Hepatic stellate cell (primary cell): ENCODE measurements at places on chromosomes 2 and 18.

- no peak for DNase-seq
Measured at GRCh38 chr2:11659115-11659475, 10.9 kb downstream of the NTSR2 start.

DNA sequence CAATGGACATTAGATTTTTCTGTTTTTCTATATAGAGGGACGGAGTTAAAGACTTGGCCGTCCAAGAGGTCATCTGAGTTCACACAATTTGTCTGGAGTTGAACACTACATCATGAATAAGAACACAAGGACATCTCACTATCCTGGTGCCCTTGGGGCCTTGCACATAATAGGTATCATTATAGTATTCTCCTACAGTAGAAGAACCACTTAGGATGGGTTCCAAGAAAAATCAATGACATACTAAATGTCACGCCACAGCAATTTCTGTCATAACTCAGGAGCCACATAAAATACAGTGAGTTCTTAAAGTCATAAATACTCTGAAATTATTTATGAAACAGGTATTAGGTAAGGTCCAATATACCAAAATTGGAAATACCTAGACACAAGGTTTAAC is 154.4 kb downstream of the NCKAP5 start:
- no peak for DNase-seq

DNA sequence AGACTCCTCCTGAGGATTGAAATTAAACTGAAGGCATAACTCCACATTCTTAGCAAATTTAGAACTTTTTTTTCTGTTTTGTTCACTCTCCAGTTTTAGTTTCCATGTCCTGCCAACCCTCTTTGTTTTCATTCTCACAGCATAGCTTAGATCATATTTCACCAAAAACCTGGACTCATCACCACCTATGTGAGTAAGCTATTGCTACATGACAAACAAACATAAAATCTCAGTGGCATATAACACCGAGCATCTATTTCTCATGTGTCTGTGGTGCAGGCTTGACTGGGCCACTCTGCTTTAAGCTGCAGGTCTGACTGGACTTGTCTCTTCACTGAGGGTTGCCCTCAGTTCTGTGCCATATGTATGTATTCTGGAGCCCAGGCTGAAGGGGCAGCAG is 385.2 kb downstream of the ARHGAP15 start:
- no peak for DNase-seq

DNA sequence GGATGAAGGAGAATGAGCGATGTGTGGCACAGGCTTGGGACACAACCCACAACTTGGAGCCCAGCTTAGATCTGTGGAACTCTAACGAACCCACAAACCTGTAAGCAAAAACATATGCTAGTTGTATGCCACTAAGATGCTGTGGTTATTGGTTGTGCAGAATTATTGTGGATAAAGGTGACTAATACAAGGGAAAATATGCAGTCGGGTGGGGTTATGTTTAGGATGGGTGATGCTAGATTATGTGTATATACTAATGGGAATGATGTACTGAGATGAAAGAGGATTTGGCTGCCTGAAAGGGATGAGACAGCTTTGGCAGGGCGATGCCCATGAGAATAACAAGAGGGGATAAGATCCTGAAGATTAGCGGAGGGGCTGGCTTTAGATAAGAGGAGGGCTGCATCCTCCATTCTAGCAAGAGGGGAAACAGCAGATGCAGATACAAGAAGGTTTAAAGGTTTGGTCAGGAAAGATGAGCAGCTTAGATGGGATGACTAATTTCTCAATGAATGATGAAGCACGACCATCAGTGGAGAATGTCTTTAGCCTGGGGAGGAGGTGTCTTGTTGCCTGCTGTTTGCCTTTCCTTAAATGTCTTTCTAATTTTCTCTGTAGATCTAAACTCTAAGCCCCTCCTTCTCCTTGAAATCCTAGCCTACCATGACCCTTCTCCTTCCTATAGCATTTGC is 49.6 kb downstream of the GALNT14 start:
- DNase-seq = no peak

DNA sequence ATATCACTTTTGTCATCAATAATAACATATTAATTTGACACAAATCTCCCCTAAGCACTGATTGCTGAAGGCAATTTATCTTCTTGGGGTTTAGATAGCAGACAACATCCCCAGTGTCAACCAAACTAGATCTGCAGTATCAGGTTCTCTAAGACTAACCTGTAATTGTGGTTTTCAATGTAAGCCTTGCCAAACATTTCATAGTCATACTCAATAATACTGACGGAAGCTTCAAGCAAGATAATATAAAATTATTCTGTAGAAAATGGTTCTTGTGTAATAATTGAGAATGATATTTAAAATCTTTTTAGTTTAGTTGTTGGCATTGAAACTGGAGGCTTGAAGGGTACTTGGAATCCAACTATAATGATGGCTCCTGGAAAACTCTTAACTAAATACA is 186.3 kb downstream of the RIT2 start:
- no peak for DNase-seq

DNA sequence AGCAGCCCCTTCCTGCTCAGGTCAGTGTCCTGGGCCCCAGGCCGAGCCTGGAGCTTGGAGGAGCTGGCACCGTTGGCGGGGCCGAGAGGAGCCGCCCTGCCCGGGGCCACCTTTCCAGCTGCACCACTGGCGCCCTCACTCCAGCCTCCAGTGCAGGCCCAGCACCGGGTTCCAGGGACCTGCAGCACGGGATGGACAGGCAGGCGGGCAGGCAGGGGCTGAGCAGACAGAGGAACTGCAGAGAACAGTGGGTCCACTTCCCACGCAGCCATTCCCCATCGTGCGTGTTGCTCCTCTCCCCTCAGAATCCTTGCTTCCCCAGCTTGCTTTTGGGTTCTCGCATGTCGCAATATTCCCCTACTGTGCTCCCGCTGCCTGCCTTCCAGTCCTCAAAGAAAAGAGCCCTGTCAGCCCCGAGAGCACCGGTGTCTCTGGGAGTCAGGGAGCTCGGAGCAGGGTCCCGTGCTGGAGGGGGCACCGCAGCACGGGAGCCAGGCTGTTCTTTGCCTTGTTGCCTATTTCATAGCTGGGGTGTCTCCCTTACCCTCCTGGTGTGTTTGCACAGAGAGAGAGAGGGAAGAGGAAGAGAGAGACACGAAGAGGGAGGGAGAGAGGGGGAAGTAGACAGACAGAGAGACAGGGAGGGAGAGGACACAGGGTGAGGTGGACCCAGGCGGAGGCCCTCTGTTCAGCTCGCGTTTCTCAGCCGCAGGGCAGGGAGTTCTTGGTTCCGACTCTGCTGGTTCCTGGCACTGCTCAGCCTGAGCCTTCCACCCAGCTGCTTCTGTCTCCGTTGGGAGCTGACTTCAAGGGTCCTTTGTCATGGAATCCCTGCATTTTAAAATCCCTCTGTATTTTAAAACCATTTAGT is 126.0 kb downstream of the MBP start:
- no peak for DNase-seq

DNA sequence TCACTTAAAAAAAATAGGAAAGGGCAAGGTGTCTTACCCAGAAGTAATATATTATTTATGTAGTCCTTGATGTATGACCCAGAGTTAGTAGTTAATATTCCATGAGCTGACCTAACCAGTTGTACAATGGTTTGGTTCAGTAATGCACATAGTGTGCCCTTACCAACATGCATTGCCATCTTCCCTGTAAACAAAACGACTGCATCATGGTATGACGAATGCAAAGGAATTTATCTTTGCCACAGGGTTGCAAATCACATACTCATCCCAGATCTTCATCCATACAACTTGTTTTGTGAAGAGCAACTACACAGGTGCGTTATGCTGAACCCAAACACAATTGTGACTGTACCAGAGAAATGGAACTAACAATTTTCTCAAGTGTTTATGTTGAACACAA is 68.9 kb upstream of the ZSWIM2 start:
- no peak for DNase-seq

- no peak for DNase-seq
Measured at GRCh38 chr2:129276978-129277584, 702.4 kb upstream of the RAB6C start.

- DNase-seq = no peak
Measured at GRCh38 chr18:8813611-8814010, 108.3 kb downstream of the MTCL1 start.

DNA sequence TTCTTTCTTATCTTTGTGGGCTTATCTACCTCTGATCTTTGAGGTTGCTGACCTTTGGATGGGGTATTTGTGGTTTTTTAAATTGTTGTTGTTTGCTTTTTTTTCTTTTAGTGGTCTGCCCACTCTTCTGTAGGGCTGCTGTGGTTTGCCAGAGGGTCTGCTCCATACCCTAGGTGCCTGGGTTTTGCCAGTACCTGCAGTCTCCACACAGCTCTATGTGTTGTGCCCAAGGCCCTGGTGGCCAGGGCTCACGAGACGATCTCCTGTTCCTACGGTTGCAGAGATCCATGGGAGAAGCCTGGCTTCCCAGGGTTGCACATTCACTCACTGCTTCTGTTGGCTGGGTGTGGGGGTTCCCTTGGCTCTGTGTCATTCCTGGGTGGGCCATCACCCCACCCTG is 87.1 kb downstream of the PARD3B start:
- DNase-seq = no peak

- DNase-seq = no peak
Measured at GRCh38 chr2:176132205-176133171, 3.0 kb downstream of the HOXD8 start.

DNA sequence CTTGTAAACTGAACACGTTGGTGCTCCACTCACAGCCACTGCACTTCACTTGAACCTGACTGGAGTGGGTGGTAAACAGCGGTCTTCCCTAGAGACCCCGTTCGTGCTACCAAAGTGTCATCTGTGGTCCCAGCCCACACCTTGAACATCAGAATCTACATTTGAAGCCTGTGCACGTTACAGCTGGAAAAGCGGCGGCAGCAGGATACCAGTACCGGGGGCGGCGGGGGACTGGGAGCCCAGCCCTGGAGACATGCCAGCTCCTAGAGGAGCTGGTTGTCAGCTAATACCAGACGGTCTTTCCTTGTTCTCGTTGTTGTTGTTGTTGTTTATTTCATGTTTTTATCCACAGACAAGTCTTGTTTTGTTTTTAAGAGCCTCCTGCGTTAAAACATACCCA is 156.7 kb downstream of the WDSUB1 start:
- DNase-seq = no peak

- no peak for DNase-seq
Measured at GRCh38 chr18:50091509-50092244, 103.3 kb downstream of the MYO5B start.

DNA sequence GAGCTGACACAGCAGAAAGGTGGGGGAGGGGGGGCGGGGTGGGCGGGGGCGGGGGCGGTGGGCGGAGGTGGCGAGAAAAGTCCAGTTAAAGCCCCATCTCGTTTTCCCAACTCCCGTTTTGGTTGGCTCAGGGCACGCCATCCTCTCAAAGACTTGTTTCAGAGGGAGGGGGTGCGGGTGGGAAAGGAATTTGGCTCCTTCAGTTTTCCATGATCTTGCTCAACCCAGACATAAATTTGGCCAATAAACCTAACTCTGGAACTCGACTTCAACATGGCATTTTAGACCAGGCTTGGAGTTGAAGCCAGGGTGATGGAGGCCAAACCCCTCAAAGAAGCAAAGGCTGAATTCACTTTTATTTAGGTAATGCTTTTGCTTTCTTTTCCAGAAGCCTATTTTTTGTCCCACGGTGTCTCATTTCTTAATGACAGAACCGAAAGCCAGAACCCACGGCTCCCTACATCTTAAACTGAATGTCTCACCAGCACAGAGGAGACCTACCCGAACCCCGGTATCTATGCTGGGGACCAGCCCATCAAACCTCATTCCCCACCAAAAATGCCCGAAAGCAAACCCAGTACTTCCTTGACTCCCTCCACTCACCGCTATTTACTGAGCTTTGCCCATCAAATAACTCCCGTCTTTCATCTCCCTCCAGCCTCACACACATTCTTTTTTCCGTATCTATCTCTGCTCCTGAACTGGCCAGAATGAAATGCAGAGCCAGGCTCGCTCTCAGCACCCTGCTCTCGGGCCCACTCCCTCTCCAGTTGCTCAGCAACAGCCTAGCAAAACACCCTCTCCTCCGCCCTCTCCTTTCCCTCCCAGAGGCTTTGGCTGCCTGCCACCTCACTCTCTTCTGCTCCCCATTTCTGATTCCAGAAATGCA is 4.3 kb downstream of the IGFBP5 start:
- DNase-seq = peak; percentile 95

- DNase-seq = no peak
Measured at GRCh38 chr2:132473174-132473883, 56.7 kb downstream of the GPR39 start.

GRCh38 chr18:58288921-58289797 is 245.1 kb downstream of the NEDD4L start:
- no peak for DNase-seq

DNA sequence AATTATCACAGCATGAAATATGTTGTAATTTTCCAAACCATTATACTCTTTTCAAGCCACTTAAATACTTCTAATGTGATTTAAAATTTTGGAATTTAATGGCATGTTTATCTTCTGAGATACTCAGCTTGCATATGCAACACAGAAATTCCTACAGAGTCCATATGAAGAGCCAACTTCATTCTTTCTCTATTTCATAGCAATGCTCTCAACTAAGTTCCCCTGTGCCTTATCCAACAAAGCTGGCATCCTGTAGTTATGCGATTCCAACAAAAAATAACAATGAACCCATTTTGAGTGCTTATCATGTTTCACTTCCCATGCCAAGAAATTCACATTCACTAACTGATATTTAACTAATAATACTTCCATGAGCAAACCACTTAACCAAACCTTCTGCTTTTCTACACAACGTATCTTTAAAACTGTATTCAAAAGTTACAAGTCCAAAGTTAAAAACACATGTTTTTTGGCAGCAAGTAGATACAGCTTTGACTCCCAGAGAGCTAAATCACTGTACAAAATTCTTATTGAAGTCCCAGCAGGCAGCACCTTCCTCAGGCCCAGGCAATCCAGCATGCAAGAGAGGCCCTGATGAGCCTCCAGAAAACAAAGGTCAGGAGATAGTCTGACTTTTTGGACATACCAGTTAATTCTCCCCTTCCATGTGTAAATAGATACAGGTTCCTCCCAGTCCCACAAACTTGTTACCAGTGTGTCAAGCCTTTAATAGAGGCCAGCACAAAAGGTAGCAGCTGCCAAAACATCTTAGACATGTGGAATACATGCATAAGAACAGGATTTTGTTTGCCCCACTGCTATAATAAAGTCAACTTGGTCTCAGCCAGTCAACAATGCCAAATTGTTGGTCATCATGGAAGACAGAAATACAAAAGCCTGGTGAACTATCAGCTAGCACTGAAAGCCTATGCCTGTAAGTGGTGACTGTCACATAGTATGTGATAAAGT is 113.1 kb upstream of the WDR75 start:
- DNase-seq = no peak

DNA sequence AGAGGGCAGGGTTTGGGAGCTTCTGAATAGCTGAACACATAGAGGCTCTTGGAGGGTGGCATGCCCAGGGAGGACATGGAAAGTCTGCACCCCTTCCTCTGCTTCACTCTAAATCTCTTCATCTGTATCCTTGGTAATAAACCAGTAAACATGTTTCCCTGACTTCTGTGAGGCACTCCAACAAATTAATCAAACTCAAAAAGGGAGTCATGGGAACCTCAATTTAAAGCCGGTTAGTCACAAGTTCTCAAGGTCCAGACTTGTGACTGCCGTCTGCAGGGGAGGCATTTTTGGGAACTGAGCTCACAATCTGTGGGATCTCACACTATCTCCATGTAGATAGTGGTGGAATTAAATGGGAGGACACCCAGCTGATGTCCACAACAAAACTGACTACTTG is 33.1 kb upstream of the STON1 start:
- peak; percentile 73 for DNase-seq

- peak; percentile 32 for DNase-seq
Measured at GRCh38 chr2:170409164-170409535, 231.2 kb downstream of the MYO3B start.
